Renal pelvis (tissue), 12 donors: ENCODE measurements at places on chromosomes 3 and 15.
A peak's percentile ranks its signal among the peaks of the same experiment; 100 is the strongest.

DNA sequence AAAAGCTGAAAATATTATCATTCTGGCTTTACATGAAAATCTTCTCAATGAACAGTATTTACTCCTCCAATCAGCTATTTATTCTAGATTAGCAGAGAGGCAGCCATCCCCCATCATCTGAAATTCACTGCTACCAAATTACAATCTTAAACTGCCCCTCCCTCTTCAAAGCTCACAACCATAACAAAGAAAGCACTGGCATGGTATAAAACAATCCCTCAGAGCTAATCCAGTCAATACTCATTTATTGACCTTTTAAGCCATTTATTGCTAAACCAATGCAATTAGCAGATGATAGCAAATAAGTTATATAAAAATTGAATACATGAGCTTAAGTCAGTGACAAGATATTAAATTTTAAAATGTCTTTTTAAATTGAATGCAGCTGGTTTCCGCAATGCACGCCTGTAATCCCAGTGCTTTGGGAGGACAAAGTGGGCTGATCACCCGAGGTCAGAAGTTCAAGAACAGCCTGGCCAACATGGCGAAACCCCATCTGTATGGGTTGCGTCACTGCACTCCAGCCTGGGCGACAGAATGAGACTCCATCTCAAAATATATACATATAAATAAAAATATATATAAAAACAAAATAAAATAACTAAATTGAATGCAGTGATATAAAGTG, 12.1 kb downstream of the SLC4A7 start:
- no peak for DNase-seq

GRCh38 chr15:51493892-51494291, 128.7 kb downstream of the DMXL2 start:
- no peak for DNase-seq

- peak; percentile 22 for DNase-seq
These were observed 46.1 kb downstream of the C2CD4A start for GRCh38 chr15:62112616-62113593.

GRCh38 chr3:184633237-184633579, 71.6 kb downstream of the EPHB3 start:
- no peak for DNase-seq

DNA sequence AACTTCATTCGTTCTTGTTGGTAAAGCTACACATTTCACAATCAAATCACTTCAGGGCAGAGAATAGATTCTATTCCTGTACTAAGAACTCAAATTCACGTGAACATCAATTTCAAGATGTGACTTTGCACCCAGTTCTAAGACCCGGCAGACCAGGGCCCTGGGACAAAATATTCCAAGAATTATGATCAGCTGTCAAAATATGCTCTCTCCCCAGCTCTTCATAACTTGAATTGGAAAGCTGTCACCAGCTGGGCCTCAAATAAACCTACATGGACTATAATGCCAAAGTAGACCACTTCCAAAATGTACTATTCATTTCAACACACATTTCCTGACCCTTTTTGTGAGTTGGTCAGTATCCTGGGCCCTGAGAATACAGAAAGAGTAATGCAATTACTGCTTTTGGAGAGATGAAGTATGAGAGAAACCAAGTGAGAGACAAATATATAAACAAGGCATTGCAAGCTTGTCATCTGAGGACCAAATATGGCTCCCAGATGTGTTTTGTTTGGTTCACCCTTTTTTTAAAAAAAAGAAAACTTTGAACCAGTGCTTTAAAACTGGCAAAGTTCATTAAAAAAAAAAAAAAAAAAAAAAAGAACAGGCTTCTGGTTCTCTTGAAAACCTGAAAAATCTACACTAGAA, 14.9 kb downstream of the MAGI1 start:
- no peak for DNase-seq

- DNase-seq, result no peak
These were observed 350.8 kb upstream of the C2CD4B start for GRCh38 chr15:62515696-62516395.

GRCh38 chr15:58275785-58276184, 137.6 kb downstream of the AQP9 start:
- no peak for DNase-seq

DNA sequence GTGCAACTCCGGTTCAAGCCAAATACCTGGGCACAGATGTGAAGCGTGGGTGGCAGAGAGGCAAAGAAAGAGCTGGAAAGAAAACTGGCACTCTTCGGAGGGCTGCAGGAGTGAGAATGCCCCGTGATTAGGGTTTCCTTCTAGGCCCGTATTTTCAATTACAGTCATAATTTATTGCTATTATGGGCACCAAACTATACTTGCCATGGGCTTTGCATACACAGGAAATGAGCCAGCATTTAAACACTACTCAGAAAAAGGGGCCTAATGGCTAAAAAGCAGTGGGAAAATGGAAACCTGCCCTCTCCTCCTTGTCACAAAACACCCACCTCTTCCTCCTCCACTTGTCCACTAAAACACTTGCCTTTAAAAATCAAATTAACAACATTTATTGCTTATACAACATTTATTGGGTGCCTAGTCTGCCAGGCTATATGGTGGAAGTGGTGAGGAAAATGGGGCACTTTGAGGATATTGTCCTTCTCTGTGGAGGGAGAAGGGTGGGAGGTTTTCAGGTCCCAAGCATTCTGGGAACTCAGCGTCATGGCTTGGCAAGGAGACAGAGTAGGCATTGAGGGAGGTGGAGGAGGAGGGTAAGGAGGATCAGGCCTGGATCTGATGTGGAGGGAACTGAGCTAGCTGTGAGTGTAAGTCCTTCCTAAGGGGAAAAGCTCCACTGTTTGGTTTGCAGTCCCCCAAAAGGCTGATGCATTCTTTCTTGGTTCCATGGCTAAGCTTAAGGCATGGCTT, 160.9 kb downstream of the SLCO3A1 start:
- no peak for DNase-seq

DNA sequence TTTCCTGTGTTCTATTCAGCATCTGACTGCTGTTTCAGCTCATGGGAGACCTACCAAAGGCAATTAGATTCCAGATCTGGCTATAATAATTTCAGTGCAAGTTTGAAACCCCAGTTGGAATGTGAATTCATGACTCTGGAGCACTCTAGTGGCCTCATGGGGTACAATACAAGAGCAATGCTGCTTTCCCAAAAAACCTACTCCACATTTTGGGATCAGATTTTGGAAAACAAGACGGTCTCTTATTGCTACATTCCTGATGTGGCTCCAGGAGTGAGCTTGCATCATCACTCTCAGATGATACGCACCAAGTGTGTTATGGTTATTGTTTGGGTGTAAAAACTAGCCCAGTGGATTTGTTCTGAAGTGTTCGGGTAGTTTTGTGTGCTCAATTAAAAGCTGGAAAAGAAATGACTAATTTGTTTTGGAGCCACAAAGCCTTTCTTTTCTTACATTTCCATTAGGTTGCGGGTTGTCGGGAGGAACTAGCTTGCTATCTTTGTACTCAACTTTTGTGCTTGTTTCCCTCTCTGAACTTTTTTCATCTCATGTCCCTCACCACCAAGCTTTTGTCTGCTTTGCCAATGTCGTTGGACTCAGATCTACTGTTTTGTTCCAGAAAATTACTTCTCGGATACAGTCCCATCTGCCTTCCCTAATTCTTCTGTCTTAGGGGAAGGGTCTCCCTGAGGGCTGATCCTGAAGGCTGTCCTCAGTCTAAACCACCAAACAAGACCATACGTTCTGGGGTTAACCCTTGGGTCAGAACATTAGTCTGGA, 272.1 kb downstream of the BBX start:
- no peak for DNase-seq

GRCh38 chr3:20137647-20138046, 48.4 kb downstream of the SGO1 start:
- DNase-seq, result no peak

DNA sequence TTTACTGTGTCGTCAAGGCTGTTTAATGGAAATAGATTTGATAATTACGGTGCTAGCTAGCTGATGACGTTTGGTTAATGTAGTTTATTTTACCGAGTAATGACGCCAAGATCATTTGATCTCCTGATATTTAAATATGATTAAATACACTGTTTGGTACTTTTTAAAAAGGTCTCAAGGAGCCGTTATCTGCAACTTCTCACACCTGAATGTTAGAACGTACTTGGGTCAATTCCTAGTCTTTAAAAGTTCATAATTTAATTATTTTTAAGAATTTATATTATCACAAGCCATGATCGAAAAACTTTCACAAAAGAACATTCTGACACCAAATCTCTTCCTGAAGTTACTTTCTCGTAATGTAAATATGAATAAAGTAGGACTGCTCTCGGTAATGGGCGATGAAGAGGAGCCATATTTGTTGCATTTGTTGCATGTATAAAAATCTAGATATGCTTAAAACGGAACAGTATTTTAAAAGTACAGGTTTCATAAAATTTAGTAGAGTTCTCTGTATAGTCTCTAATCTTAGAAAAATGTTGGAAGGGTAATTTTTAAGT, 16.2 kb upstream of the CHD2 start:
- no peak for DNase-seq

DNA sequence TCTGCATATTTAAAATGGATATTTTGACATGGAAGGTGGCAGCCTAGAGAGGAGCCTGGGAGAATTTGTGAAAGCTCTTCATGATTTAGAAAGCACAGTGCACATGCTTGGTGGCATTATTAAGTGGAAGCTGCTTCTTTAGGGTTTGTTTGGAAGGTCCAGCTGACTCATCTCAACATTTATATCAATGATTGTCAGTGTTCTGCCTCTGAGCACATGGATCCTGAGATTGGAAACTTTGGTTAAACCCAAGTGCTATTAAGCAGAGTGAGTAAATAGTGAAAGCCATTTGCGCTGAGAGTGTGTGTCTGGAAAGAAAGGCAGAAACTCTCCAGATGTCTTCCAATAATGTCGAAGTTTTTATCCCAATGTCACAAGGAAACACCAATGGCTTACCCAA, 7.4 kb downstream of the NOX5 start:
- no peak for DNase-seq

DNA sequence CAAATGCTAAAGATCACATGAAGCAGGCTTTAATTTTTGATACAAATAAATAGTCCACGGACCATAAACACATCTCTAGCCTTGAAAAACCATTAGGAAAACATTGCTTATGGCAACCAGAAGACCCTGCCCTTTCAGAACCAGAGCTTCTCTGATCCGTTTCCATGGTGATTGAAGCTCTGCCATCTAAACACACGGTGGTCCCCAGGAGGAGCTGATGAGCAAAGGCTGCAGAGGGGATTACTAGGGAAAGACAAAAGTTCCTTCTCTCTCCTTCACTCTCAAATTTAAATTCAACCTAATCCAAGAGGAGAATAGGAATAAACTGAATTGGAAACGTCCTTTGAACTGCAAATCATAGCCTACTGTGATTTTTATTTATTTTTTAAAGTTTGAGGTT, 122.0 kb upstream of the ATP10A start:
- no peak for DNase-seq

- no peak for DNase-seq
These were observed 52.4 kb downstream of the ILDR1 start for GRCh38 chr3:121969631-121970030.

DNA sequence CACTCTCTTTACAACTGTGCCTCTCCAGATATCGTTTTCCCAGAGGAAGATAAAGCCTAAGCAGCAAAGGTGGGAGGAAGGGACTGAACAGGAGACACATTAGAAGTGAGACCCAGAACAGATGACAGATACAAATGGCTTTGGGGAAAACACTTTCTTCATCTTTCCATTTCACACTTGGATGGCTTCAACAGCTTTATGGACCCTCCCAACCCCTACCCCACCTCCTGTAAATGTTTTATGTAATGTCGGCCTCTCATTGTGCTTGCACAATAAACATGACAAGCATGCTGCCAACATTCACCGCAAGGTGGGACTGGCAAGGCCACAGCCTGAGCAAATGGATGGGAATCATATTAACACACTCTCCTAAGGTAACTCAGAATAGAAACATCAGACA, 1088.6 kb downstream of the TUSC7 start:
- DNase-seq, result peak; percentile 30

DNA sequence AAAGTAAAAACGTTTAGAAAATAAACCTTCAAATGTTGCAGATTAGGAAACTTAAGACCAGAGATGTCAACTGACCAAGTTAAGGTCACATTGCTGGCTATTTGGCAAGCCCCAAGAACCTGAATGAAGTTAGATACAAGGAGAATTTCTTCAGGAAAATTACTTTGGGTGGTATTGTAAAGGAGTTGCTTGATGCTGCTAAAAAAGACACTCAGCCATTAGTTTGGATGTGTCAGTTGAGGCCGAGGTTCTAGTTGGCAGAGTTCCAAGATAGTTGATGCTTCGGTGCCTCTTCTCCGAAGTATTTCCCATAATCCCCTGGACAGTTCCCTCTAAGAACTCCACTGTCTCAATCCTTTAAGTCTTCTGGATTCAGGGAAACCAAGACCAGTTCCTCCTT, 24.3 kb downstream of the SIAH2 start:
- no peak for DNase-seq

- DNase-seq, result no peak
These were observed 121.1 kb downstream of the ZNF621 start for GRCh38 chr3:40645883-40646282.

DNA sequence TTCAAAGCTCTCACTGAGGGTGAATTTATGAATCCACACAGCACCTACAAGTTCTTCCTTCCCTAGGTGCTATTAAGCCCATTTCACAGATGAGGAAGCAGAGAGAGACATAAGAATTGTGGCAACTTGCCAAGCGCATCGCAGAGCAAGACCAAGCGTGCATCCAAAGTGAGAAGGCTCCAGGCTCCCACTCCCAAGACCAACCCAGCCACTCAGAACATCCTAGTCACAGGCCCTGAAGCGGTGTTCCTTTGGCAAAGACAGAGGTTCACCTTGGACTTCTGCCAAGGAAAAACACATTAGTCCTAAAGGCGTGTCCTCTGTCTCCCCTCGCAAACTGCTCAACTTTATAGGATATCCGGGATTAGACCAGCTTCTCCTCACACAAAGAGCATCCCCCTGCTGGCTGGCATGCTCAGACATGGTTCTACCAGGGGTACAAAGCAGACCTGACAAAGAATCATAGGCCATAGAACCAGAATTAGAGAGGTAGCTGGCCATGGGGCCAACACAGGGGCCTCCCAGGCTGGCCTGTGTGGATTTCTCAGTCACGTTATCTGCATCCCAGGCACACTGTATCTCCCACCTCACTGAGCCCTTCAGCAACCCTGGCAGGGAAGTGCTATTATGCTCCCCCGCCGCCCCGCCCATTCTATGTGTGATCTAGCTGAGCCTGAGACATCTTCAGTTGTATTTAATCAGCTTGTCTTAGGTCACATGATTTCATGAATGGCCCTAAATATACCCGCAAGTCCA, 160.2 kb downstream of the FOXP1 start:
- DNase-seq, result no peak

DNA sequence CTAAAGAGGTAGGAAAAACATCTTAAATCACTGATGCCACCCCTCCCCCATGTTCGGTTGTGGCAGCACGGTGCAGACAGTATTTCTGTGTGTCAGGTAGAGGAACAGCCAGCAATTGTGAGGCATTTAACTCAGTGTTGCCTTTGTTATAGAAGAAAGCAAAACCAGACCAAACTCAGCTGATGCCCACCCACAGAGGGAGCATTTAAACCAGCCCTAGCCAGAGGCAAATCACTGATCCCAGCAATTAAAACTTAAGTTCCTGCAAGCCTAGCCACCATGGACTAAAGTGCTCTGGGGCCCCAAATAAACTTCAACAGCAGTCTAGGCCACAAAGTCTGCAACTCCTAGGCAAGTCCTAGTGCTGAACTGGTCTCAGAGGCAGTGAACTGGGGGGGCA, 94.5 kb downstream of the CFAP20DC start:
- DNase-seq, result no peak
